ENCODE measurements at places on chromosomes 7 and 10. TPM values are rescaled to one million over a fixed set of nuclear protein-coding genes. Genes with fewer than 3 reads are reported as not detected.

GRCh38 chr7:42217548-42217947 is 19.5 kb downstream of the GLI3 start:
- DNase-seq, result no peak

DNA sequence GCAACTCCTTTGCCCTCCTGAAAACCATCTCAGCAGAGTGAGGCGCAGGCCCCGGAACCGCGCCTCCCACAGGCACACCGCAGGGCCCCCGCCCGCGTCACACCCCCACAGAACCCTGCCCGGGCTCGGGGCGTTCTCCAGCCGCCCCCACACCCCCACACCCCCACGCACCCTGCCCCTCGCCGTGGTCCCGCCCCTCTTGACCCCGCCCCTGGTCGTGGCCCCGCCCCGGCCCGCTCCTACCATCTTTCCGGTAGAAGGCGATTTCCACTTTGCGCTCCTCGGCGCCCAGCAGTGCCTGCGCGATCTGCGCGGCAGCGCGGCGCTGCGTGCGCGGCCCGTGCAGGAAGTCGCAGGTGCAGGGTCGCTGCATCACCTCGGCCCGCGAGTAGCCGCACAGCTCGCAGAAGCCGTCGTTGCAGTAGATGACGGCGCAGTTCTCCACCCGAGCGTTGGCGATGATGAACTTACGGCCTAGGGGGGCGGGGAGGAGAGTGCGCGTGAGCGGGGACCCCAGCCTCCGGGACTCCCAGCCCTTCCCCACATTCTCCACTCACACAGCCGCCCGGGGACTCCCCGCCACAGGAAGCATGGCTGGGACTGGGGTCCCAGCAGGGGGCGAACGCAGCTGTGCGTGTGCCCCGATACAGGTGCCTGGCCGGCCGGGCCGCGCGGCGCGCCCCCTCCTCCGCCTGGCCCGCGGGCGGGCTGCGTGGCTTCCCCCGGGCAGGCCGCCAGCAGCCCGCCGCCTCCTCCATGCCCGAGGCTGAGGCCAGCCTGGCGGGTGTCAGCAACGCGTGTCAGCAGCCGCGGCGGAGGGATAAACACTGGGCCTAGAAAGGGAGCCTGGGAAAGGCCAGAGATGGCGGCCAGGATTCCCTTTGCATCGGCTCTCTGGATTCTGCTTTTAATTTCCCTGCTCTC is 3.4 kb downstream of the KCNH2 start:
- DNase-seq, result peak; percentile 66

DNA sequence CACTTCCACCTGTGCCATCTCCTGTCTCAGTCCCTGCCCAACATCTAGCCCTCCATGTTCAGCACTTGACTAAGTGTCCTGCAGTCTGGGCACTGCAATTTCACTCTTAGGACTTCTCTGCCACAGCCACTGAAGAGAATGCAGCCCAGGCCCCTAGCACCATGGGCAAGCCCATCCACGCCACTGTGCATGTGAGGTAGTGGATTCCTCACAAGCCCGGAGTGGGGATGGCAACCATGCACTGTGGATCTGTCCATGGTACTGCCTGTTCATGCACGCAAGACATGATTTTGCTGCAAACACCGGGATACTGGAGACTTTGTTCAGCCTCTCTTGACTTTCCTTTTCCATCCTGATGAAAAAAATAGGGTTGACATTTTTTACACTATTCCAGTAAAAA is 12.3 kb downstream of the DDC start:
- DNase-seq, result no peak

DNA sequence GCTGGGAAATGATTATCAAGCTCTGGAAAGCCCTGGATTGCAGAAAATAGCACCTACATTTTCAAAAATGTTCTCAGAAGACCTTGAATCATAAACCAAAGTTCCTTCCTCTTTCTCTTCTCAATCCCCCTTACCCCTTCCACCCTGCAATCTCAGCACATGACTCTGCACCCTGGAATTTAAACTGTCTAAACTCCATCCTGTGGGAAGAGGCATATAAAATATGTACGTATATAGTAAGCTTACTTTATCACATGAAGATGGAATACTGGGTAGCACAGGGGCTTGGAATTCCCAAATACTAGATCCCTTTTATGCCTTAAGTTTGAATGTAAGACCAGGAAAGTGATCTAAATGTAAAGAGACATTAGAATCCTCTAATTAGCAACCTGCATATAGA is 7.7 kb downstream of the AGMO start:
- no peak for DNase-seq

DNA sequence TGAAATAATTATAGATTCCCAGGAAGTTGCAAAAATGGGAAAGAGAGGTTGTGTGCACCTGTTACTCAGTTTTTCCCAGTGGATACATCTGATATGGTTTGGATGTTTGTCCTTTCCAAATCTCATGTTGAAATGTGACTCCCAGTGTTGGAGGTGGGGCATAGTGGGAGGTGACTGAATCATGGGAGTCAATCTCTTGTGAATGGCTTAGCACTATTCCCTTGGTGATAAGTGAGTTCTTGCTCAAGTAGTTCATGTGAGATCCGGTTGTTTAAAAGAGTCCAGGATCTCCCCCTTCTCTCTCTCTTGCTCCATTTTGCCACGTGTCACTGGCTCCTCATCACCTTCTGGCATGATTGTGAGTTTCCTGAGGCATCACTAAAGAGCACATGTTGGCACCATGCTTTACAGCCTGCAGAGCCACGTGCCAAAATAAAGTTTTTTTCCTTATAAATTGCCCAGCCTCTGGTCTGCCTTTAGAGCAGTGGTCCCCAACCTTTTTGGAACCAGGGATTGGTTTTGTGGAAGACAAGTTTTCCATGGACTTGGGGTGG is 149.2 kb downstream of the RAMP3 start:
- no peak for DNase-seq

- no peak for DNase-seq
Measured at GRCh38 chr10:60524541-60524940, 134.9 kb upstream of the ANK3 start.

GRCh38 chr7:110600956-110601355 is 490.0 kb upstream of the LRRN3 start:
- DNase-seq, result no peak

DNA sequence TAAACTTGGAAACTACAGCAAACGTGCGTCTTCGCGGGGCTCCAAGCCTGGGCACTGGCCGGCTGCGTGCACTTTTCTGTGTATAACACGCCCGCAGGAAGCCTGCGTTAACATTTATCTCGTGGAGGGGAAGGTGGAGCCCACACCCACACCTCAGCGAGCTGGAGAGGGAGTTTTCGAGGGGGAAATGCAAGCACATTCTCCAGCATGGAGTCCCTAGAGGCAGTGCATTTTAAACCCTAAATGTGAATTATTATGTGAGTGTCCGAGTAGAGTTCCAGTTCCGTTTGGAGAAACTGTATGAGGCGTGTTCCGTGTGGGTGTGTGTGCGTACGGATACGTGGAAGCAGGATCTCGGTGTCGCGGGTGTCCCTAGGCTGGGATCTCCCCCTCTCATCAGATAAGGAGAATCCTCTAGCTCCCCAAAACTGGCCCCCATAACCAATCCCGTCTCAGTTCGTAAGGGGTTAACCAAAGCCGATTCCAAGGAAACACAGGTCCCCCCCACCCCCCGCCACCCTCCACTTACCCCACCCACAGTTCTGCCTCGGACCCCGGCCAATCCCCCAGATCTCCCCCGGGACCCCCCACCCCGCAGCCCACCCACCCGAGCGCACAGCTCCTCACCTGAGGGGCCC is 403 bp downstream of the CDK6 start:
- DNase-seq, result peak; percentile 45

GRCh38 chr10:33304423-33305225 is 29.8 kb downstream of the NRP1 start:
- DNase-seq, result no peak

DNA sequence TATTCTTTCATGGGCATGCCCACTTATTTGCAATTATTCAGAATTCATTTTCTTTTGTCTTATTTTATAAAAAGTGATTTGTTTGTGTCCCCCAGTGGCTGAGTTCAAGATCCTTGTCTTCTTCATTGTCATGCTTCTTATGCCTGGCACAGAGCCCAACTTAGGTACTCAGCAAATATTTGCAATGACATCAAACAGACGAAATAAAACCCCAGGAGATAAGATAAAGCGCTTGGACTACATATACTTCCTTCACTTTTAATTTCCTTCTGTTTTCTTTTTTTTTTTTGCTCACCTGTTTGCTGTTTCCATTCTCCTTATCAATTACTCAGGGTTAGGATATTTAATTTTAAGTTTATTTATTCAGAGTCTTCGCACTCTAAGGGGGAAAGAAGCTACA is 225.0 kb downstream of the SDHAF3 start:
- DNase-seq, result no peak

- no peak for DNase-seq
Measured at GRCh38 chr7:86647385-86648094, 3.8 kb downstream of the GRM3 start.

DNA sequence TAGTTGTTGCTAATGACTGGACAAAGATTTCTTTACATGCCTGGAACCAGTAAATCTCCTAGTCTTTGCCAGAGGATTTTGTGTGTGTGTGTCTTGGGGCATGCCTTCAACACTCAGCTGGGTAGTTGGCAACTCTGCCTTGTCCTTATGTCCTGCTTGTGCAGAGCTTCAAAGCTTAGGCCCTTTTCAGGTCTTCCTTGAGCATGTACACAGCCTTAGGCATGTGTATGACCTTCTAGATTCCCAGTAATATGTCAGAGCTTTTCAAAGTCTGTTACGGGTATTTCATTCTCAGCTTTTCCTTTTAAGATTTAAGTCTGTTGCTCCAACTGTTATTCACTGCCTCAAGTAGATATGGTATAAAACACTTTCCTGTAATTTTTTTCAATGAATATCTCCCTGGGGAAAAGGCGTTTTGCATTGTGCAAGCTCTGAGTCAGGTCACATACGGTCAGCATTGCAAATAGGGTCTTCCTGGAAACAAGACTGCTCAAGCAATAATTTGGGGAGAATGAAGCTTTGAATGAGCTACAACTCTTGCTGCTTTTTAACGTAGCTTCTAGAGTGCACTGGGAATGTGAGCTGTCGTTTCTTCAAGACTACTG is 25.5 kb downstream of the SHOC2 start:
- no peak for DNase-seq

DNA sequence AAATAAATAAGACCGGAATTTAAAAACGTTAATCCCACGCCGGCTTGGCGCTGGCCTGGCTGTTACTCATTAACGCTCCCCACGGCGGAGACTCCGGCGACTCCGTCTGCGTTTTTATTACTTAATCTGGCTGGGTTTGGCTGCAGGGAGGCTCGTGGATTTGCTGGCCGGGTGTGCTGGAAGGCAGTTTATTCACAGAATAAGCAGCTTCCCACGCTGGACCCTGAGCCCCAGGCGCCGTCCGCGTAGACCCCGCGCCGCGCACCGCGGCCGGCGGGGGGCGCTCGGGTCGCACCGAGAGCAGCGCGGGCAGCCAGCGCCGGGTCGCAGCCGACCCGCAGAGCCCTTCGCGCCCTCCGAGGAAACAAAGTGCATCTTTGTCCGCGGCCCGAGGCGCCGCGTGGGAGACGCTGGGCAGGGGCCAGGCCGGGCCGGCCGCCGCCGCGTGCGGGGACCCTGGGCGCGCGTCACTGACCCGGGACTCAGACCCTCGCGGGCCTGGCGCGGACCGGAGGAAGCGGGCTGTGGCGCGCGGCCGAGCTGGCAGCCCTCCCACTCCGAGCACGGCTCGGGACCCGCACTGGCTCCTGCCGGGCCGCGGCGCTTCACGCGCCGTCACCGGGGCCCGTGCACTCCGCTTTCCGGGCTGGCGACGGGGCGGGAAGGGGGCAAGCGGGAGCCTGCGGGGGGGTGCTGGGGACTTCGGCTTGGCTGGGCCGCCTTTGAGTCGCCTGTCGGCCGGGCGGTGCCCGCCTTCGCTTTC is 587 bp upstream of the GRK5 start:
- DNase-seq, result peak; percentile 78

DNA sequence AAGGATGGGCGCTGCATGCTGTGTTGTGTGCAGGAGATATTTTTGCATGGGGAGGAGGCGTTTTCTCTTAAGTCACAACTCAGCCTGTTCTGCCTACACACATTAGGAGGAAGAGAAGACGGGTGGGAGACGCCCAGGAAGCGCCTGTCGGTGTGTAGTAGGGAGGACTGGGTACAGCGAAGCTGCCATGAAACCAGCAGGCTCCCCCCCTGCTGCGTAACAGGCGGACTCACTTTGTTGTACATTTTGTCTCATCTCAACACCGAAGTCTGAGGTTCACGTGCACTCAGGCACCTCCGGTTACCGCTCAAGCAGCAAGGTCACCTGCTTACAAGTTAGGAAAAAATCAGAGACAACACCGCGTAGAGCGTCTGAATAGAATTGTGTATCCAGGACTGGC is 56.3 kb downstream of the CRTAC1 start:
- DNase-seq, result no peak

DNA sequence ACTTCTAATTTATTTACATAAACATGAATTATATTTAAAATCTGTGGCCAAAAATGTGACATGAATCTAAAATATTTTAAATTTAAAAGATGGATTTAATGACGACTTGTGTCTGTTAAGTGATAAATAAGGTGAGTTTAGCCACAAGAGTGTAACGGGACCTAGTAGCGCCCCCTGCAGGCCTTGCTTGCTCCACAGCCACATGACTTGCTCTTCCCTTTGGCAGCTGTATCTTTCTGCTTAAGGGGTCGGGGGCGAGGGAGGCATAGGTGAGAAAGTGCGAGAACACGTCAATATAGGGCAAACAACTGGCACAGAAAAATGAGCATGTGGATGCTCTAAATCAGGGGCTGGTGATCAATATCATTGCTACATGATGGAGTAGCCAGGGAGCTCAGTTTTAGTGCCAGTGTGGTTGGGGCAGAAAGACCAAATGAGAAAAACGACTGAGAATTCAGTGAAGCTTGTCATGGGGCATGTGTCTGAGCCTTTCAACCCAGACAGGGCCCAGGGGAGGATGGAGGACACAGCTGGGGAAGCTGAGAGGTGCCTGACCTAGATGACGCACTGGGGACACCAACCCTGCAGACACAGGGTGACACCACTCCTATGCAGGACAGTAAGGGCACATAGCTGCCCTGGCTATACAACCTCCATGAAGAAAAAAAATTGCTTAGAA is 49.8 kb downstream of the PAXIP1 start:
- peak; percentile 34 for DNase-seq

DNA sequence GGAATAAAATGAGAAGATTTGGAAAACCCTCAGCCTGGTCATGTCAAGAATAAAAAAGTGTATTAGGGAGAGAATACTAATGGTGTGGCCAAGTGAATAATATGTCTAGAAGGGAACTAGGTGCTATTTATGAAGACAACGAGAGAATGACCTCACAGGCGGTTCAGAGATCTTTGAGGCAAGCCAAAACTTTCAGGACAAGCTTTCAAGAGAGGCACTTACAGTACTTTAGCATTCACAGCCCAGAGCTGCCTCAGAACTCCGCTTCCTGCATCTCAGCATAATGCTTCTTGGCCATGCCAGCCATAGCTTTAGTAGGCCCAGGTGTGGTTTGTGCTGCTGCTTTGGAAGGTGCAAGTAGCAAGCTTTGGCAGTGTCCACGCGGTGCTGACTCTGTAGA is 37.2 kb upstream of the CCDC7 start:
- DNase-seq, result no peak

FAM13C gene
- 6.4 TPM for total RNA-seq

FKBP6 gene
- not detected for total RNA-seq

RASA4B gene
- 22.5 TPM for total RNA-seq

ZNF138 gene
- total RNA-seq, result 6.3 TPM

C10orf67 gene
- not detected for total RNA-seq

RNF133 gene
- total RNA-seq, result 0.53 TPM

FBXO24 gene
- total RNA-seq, result 0.58 TPM

ANKRD2 gene
- not detected for total RNA-seq
